A172 (cell line): ENCODE measurements at places on chromosomes 2 and 18.
A peak's percentile ranks its signal among the peaks of the same experiment; 100 is the strongest.

GRCh38 chr2:20186078-20186854 lies 38.7 kb downstream of the SDC1 start:
- DNase-seq: peak; percentile 98

GRCh38 chr2:10300328-10300920 lies 2.3 kb upstream of the HPCAL1 start:
- no peak for DNase-seq

- no peak for DNase-seq
Measured at GRCh38 chr2:60873381-60873780, 8.0 kb upstream of the REL start.

DNA sequence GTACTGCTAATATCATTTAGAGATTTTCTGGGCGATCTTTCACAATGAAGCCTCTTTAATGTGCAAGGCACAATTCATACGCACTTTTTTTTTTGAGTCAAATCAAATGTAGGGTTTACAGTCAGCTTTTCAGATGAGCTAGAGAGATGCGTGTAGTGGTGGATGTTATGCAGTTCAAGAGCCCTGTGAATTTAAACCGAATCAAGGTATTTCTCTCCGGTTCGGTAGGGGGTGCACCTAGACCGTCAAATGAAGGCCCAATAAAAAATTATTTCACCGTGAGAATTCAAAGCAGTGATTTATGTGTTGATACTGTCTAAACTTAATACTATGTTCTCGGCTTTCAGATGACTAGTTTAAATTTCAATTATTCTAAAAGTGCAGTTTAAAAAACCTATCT lies 1.1 kb downstream of the PTH2R start:
- DNase-seq: no peak

- DNase-seq: no peak
Measured at GRCh38 chr2:31644551-31644950, 63.8 kb upstream of the SRD5A2 start.

- no peak for DNase-seq
Measured at GRCh38 chr2:149012545-149012944, 26.0 kb upstream of the LYPD6B start.
